Putamen (tissue), 1 donor: ENCODE measurements at places on chromosomes 5 and 9.

GRCh38 chr5:101658433-101658832 lies 637.7 kb downstream of the SLCO4C1 start:
- no peak for DNase-seq

- DNase-seq, result no peak
These were observed 3.0 kb downstream of the ARSI start for GRCh38 chr5:150299571-150300327.

DNA sequence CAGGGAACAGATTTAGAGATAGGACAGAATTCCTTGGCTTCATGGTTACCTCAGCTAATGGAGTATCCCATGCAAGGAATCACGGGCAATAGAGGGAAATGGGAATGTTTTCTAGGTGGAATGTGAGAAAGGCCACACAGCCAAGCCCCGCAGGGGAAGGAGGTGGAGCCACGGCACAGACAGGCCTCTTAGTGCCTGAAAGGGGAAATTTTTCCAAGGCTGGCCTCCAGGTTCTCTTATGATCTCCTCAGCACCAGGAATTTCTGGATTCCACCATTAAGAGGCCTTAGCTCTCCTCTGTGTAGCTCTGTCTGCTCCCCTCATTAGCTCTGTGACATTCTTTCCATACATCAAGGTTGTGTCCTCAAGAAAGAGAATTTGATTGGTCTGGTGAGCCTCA lies 124.7 kb downstream of the GALNT10 start:
- no peak for DNase-seq

- DNase-seq, result no peak
These were observed 399.4 kb downstream of the CTNND2 start for GRCh38 chr5:11504886-11505193.

GRCh38 chr5:53334431-53334941 lies 145.9 kb upstream of the FST start:
- DNase-seq, result no peak

DNA sequence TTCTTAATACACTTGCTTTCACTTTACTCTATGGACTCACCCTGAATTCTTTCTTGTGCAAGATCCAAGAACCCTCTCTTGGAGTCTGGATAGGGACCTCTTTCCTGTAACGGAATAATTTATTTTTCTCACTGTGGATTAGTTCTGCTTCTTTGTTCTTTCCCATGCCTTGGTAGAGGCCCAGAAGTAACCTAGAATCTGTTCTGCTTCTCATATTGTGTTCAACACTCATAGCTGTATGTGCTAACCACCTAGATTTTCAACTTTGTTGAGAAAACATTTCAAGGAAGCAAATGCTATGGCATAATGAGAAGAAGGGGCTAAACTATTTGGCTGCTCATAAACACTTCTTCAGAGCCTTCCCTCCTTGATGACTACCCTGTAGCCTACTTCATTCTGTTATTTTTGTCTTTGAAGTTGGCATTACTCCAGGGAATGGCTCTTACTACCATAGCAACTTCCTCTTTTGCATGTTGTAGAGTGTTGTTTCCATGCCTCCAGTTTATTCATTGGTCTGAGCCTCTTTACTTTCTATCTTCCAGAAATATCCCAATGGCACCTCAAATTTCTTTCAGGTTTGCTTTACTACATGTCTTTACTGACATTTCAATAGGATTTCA lies 74.3 kb downstream of the KIAA0825 start:
- DNase-seq, result no peak
